Cortex of kidney (tissue), 1 donor: ENCODE measurements at places on chromosomes 6 and 20.

GRCh38 chr6:90175627-90176538 lies 120.8 kb downstream of the BACH2 start:
- DNase-seq, result no peak

DNA sequence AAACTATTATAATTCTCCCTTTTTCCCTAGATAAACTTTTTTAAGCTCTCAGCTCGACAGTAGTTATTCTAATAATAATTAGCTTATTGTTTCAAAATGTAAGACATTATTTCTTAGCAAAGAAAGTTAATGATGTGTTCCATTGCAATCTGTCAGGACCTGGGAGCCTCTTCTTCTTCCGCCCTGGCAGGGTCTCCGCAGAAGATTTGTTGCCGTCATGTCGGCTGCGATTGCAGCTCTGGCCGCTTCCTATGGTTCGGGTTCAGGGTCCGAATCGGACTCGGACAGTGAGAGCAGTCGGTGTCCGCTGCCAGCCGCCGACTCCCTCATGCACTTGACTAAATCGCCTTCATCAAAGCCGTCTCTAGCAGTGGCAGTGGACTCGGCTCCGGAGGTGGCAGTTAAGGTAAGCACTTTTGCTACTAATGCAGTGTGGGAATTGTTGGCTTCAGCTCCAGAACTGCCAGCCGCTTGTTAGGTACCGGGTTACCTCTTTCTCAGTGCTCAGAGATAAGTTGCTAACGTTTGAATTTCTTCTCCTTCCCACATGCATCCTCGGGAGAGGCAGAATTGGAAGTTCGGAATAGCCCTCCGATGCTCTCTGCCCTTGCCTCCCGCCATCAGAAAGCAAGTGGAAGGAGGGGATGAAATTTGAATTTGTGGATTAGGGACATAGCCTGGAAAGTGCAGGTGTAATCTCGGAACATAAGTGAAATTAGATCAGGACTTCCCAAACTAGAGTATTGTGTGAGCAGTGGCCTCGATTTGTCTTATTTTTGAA lies at the start of gene CDC40:
Gene CDC40, plus strand, starts transcription at position 200 of the 781 bp plus-strand sequence. Its CDS starts 18 bp downstream, at position 218.
- peak; percentile 18 for DNase-seq

- DNase-seq, result no peak
Observed at GRCh38 chr20:52256454-52256853, 64.9 kb upstream of the ZFP64 start.

- no peak for DNase-seq
Observed at GRCh38 chr20:34922654-34923381, 32.8 kb downstream of the GSS start.

DNA sequence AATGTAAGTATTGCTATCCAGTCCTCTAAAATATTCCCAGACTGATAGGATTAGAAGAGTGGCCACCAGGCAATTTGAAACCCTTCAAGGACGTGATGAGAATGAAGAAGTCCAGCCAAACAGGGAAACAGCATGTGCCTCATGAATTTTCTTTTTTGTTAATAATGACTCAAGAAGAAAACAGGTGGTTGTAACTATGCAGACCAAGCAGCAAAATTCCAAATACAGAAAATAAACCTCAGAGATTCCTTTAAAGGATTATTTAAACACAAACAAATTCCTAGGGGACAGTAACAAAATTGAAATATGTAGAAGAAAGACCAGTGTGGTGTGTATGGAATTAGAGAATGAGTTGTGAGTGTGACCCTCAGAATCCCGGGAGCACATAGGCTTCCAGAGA lies 239.2 kb downstream of the KCNQ5 start:
- DNase-seq, result no peak

DNA sequence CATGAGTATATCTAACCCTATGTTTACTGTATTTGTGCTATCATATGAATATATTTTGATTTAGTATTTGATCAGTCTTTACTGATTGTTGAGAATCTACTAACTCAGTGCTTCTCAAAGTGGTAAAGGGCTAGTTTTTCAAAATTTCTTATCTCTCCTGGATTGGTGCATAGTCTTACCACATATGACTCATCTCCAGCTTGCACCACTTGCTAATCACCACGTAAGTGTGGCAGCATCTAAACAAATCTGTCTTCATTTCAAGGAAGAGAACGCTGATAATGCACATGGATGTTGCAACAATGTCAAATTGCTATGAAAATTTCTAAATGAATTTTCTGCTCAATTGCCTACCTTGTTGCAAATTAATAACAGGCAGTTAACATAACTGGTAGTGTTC lies 299.5 kb downstream of the PAX1 start:
- no peak for DNase-seq

DNA sequence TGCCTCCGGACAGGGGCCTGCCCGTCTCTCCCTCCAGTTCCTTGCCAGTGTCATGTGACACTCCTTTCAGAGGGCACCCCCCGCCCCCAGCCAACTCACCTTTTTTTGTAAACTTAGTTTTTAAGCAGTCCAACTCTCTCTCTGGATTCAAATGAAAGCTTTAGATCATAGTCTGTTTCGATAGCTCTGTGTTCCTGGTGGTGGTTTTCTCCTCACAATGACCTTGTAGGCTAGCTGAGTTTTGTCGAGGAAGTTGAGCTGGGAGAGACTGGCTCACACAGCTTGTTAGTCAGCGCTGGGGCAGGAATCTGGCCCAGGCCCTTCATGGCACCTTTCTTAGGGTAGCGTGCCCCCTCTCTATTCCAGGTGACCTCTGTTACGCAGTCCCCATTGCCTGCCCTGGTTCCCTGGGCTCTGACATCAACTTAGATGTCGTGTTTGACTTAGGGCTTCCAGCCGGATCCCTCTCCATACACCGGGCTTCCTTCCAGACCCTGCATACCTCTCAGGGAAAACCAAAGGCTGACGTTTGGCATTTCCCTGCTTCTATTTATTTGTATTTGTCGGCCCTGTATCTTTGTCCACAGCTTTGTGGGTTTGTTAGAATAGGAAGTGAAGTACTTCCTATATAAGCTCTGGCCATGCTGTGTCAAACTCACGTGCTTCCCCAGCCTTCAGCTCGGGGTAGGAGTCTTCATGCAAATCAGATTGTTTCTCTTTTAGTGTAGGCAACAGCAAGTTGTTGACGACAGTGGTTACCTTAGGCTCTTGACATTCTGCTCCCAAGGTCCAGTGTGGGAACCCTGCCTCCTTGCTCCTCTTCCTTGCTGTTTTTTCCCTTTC lies 12.7 kb downstream of the IGF2R start:
- no peak for DNase-seq

DNA sequence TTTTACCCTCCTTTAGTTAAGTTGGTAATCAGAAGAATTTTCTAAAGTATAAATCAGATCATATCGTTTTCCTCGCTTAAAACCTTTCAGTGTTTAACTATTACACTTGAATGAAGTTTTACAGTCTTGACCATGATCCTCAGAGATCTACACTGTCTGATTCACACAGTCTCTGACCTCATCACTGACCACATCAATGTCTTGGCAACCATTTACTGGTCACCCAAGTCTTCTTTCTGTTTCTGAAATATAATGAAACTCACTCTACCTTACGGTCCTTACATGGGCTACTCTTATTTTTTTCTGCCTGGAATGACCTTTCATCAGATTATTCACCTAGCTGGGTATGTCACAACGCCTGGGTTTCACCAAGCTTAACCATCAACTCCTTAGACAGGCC lies 71.4 kb downstream of the ADGB start:
- no peak for DNase-seq

DNA sequence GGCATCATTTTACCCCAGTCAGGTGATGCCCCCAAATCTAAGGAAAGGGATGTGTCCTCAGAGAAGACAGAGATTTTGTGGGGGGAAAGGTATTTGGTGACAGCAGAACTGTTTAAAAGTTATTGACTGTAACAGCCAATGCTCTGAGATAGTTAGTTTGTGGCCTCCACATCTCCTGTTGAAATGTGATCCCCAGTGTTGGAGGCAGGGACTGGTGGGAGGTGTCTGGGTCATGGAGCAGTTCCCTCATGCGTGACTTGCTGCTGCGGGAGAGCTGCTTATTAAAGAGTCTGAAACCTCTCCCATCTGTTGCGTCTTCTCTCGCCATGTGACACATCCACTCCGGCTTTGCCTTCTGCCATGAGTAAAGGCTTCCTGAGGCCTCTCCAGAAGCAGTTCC lies 282.8 kb upstream of the FOXQ1 start:
- DNase-seq, result no peak

GRCh38 chr20:50314678-50315335 lies 124.2 kb downstream of the CEBPB start:
- DNase-seq, result no peak

- no peak for DNase-seq
Observed at GRCh38 chr6:5246141-5247097, 14.3 kb downstream of the LYRM4 start.

- DNase-seq, result no peak
Observed at GRCh38 chr6:83430611-83431544, at the start of gene ME1. ME1 (minus strand) TSS chr6:83431051; CDS start chr6:83430954, 97 bp downstream.

DNA sequence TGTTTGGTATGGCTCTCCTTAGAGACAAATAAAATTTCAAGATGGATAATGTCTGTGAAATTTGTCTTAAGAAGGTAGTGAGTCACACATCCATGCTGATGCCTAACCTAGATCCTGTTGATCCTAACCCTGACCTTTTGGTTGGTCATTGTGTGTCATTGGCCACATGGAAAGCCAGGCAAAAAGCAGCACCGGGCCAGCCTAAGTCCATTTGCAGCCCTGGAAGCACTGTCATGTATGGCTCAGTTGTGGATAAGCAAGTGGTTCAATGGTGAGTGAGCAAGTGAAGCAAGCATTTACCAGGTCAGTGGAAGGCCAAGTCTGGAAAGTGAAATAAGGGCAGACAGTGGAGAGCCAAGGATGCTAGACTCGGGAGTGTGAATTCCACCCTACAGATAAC lies 12.1 kb upstream of the XRN2 start:
- DNase-seq, result no peak

DNA sequence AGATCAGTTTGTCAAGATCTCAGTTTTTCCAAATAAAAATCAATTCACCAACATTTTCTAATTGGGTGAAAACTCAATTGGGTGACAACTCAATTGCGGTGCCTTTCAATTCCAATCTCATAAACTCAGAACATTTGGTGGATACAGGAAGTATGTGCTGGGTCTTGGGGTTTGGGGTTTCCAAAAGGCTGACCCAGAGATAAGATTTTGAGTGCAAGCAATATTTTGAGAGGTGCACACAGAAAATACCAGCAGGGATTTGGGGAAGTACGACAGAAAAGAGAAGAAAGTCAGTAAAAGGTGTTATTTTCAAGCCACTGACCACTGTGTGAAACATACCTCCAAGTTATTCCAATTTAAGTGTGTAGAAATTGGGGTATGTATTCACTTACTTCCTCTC lies 258.0 kb downstream of the PHACTR1 start:
- DNase-seq, result no peak

DNA sequence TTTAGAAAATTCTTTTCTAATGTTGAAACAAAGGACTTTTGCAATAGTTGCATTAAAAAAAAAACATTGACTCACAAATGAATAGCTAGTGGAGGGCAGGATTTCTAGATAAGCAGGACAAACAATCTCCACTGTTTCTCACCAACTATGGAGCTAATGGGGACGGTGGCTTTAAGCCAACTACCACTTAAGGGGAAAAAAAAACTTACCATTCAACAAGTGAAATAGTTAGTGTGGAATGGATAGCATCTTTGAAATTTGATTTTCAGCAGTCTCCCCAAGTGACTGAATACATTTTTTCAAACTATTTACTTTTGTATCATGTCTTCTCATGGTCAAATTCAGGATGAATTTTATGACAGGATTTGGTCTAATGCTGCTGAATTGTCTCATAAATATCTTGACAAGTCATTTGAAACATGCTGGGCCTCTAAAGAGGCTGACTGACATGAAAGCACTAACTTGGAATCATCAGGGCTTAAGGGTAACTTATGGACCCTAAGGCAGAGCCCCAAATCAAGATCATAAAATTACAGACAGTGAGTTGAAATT lies 100.5 kb downstream of the EYA4 start:
- DNase-seq, result no peak

DNA sequence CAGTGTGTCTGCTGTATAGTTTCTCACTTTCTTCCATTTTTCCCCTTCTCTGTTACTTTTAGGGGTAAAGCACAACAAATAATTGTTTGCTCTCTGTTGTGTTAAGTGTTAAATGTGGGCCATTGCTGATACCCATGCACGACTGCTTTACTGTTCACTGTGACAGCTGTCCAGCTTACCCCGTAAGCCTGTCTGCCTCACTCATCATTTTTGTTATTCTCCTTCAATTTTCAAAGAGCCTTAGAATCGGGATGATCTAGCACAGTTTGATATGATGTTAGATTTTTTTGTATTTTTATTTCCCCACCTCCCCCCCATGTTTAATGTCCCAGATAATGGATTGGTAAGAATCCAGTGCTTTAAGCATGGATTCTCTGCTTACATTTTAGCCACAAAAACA lies 41.2 kb upstream of the MLIP start:
- no peak for DNase-seq

DNA sequence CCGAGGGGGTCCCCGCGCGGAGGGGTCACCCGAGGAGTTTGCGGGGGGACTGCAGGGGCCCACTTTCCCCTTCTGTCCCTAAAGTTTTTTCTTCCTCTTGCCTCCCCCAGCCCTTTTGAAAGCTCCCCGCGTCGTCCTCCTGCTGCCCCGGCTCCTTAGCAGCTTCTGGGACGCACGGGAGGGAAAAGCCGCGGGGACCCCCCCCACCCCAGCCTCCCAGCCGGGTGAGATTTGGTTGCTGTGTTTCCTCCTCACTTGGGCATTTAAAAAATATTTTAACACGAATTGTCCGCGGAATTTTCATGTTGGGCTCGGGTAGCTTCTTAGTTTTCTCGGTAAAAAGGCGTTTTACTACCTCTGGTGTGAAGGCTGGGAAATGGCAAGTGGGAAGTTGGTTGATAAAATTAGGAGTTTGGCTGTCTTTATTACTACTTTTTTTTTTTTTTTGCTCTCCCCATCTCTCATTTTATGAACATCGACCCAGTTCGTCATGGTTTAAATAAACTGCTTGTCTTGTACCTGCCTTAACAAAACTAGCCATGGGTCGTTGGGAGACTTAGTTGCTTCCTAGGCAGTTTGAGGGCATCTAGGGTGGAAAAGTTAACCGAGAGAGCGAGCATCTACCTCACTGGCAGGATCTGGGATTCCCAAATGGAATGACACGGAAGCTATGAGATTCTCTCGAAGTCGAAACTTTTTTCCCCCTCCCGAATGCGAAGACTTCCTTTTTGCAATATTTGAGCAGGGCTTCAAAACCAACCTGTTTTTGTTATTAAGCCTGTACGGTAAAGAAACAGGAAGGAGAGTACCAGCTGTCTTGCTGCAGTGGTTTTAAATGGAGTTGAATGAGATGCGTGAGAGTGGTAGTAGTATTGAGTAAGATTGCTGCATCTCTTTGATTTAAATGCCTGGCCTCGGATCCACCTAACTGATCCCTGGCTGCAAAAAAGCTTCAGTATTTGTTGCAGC lies 868 bp downstream of the NCOA3 start:
- no peak for DNase-seq

GRCh38 chr6:152896923-152897322 lies 85.9 kb downstream of the FBXO5 start:
- DNase-seq, result no peak

DNA sequence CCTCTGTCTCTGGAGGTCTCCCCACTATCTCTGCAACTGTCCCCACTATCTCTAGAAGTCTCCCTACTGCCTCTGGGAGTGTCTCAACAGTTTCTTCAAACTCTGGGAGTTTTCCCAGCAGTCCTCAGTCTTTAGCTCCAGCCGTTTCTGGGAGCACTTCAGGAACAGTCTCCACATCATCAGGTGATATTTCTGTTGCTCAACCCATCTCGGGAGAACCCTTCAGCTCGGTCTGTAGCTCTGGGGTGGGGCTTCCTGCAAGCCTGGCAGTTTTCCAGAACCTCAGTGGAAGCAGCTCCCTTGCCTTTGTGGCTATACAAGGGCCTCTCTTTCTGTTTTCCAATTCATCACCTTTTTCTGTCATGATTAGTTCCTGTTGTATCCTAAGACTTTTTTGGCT lies 3.0 kb upstream of the SFTA2 start:
- no peak for DNase-seq
